ENCODE measurements at places on chromosomes 11 and 22.

- DNase-seq: no peak
Measured at GRCh38 chr22:25629613-25630012, 65.1 kb downstream of the GRK3 start.

DNA sequence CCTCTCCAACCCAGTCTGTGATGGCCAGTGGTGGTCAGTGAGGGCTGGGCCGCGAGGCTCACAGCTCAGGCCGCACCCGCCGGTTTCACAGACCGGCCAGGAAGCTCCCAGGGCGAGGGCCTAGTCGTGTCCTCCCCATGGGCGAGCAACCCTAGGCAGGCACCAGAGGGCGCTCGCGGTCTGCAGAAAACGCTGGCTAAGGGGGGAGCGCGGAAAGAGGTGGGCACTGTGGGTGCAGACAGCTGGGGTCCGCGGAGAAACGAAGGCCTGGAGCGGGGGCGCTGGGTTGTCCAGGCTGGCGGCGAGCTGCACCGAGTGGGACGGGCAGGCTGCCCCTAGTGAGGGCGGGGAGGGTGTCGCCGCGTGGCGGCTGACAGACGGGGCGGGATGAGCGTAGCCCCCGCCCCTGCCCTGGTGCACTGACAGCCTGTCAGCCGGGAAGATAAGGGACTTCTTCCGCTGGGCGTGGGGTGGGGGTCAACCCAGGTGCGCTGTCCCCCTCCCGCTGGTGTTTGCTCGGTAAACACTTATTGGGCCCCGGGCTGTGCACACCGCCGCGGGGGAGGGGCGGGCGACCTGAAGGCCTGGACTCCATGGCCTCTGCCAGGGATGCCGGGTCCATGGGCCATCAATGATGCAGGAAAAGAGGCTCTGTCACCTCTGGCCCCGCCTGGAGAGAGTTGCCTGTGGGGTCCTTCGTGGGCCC, 7.5 kb downstream of the GP1BB start:
- peak; percentile 80 for DNase-seq

- DNase-seq: no peak
Measured at GRCh38 chr11:133808393-133809140, 36.7 kb downstream of the SPATA19 start.

DNA sequence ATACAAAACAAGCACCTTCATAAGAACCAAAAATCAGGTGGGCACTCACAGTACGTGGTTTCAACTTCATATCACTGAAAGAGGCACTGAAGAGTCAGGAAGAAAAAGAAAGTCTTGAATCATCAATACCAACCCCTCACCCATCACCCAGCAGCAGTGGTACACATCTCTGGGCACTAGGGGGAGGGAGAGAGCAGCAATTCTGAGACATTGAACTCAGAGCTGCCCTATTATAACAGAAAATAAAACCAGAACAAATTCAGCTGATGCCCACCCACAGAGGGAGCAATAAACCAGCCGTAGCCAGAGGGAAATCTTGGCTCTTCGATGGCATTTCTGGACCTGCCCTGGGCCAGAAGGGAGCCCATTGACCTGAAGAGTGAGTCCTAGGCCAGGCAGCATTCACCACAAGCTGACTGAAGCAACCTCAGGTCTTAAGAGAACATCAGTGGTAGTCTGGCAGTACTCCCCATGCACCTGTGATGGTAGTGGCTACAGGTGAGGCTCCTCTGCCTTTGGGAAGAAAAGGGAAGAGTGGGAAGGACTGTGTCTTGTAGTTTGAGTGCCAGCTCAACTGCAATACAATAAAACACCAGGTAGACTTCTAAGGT, 42.2 kb upstream of the FAM181B start:
- DNase-seq: peak; percentile 34

DNA sequence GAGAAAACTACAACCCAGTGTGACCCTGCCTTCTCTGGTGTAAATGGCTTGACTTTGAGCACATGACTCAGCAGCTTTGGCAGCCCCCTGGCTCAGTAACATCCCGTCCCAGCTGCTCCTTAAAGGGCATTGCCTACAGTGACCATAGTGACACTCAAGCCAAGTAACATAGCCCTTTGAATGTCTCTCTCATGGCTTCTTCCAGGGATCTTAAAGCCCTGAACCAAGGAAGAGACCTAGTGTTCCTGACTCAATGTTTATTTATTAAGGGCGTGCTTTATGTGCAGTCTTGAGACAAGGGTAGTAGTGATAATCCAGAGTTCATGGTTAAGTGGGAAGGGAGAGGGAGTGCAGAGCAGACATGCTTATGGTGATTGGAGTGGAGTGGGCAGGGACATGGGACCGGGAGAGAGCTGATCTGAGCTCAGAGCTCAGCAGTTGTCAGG, 125.7 kb downstream of the PARVA start:
- no peak for DNase-seq

DNA sequence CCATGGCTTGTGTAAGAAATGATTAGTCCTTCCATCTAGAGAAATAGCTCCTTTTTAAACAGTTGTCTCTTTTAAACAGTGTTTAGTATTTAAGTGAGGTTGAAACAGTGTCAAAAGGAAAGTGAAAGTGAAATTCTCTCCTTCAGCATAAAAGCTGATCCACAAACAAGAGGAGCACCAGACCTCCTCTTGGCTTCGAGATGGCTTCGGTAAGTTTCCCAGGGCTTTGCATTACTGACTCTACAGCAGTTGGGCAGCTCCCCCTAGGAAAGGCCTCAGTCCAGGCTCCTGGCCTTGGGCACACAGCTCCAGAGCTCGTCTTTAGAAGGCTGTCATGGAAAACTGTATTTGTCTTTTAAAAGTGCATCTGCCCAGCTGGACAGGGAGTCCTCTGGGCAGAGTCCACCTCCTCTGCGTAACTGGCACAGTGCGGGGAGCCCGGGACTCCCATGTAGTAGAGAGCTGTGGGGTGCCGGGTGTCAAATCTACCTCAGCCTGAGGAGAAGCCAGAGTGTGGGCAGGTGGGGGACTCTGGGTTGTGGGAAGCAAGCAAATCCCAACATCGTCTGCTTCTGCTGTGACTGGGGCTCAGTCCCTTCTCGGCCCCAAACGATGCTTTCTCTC, at the start of gene PLAAT4:
Gene PLAAT4, plus strand, starts transcription at position 140 of the 624 bp plus-strand sequence. Its CDS starts 61 bp downstream, at position 201.
- no peak for DNase-seq

DNA sequence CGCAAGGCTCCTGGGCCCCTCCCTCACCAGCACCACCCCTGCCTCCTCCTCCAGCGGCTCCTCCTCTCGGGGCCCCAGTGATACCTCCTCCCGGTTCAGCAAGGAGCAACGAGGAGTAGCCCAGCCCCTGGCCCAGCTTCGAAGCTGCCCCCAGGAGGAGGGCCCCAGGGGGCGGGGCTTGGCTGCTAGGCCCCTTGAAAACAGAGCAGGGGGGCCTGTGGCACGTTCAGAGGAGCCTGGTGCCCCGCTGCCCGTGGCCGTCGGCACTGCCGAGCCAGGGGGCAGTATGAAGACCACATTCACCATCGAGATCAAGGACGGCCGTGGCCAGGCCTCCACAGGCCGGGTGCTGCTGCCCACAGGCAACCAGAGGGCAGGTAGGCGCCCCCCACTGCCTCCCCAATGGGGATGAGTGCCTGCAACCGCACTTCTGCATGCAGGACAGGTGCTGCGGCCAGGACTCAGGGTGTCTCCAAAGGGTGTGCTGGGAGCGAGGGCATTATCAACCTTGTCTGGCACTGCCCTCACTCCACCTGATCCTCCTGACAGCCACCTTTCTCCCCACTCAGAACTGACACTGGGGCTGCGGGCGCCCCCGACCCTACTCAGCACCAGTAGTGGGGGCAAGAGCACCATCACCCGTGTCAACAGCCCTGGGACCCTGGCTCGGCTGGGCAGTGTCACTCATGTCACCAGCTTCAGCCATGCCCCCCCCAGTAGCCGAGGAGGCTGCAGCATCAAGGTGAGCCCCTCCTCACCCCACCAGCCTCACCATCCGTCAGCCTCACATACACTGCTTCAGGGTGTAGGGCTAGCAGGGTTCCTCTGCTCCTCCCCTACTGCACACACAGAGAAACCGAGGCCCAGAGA, 10.2 kb downstream of the SMTN start:
- DNase-seq: no peak

GRCh38 chr22:48581205-48581766, 1246.4 kb downstream of the BRD1 start:
- DNase-seq: no peak

- peak; percentile 64 for DNase-seq
Measured at GRCh38 chr22:43230971-43231723, 44.2 kb upstream of the TTLL12 start.

DNA sequence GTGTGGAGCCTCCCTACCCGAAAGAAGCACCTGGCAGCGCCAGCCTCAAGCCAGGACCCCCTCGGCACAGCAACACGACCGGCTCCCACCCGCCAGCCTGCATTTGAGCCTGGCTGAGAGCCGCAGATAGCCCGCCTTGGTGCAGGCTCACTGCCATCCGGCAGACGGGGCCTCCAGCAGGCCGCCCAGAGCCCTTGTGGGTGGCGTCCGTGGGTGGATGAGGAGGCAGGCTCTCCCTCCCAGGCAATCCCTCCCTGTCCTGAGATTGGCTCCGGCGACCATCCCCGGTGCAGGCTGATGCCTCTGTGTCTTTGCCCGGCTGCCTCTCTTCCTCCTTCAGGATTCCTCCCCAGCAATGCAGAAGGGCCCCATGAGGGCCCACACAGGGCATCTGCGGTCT, 1527.9 kb downstream of the BRD1 start:
- DNase-seq: no peak

GRCh38 chr22:30373331-30374325, 13.6 kb downstream of the RNF215 start:
- no peak for DNase-seq

- DNase-seq: no peak
Measured at GRCh38 chr22:45422237-45422983, 8.9 kb downstream of the RIBC2 start.

- DNase-seq: no peak
Measured at GRCh38 chr22:28977481-28977971, 84.1 kb downstream of the C22orf31 start.

GRCh38 chr11:32087597-32087996, 3.3 kb upstream of the RCN1 start:
- DNase-seq: no peak

DNA sequence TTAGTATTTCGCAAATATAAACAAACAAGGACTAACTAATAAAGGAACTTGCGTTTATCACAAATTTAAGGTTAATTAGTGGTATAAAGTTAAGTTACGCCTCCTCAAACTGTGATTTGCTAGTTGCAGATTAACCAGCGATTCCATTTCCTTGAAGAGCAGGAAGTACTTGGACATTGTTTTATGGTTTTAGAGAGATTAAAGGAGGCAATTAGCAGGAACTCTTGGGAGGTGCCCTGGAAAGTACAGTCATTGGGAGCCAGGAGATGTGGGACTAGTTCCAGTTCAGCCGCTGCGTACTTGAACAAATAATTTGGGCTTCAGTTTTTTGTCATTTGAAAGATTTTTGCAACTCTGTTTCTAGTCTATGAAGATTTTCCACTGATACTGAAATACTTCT, 3.3 kb downstream of the FAM118B start:
- DNase-seq: no peak
